CD8-positive, alpha-beta memory T cell (primary cell): ENCODE measurements at places on chromosomes 7 and 10.

- no peak for DNase-seq
Observed at GRCh38 chr7:98613601-98614425, 3.3 kb upstream of the NPTX2 start.

DNA sequence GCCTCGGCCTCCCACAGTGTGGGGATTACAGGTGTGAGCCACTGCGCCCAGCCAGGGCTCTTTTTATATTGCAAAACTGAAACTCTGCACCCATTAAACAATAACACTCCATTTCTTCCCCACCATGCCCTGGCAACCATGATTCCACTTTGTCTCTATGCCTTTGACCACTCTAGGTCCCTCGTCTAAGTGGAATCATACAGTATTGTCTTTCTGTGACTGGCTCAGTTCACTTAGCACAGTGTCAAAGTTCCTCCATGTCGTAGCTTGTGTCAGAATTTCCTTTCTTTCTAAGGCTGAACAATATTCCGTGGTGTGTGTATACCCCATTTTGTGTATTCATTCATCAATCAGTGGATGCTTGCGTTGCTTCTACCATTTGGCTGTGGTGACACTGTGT is 46.2 kb downstream of the CUX1 start:
- DNase-seq, result no peak

DNA sequence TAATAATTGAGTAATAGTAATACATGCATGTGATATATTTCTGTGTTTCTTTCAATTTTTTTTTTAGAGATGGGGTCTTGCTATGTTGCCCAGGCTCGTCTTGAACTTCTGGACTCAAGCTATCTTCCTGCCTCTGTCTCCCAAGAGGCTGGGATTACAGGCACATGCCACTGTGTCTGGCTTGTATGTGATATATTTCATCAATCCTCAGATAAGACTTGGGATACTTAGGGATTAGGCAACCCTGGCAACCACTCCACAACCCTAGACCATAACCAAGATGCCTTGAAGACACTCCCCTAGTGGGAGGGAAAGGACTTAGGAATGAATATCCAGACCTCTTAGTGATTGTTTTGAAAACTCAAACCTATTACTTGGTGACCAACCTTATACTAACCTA is 154.8 kb downstream of the CCDC3 start:
- DNase-seq, result no peak

- no peak for DNase-seq
Observed at GRCh38 chr10:99330347-99330924, 1.3 kb downstream of the CNNM1 start.

DNA sequence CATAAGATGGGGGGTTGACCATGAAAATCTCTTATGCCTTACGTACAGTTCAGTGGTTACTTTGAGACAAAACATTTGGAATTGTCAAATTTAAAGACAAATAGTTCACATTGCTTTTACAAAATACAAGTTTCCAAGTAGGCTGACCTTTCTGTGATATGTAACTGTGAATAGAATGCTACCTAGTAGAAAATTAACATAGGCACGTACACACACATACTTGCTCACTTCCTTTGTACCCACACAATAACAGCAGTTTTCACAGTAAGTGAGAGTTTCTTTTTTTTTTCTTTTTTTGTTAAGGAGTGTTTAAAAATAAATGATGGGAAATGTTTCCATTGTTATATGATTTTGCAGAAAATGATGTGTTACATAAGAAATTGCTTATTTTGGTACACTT is 53.3 kb upstream of the SP8 start:
- no peak for DNase-seq
